ENCODE measurements at places on chromosomes 5 and 9. TPM values are rescaled to one million over a fixed set of nuclear protein-coding genes. Genes with fewer than 3 reads are reported as not detected.

The MVB12B gene
- total RNA-seq = 13.0 TPM

The LTC4S gene
- total RNA-seq = 3.7 TPM

The TRIM41 gene
- total RNA-seq = 15.1 TPM

The HTR1A gene
- not detected for total RNA-seq

The ZDHHC21 gene
- total RNA-seq = 24.5 TPM

The PCDHB13 gene
- 1.6 TPM for total RNA-seq

The FBXO4 gene
- 8.4 TPM for total RNA-seq

The PCDHGA5 gene
- 2.1 TPM for total RNA-seq

All from skeletal muscle tissue (tissue), 5 donors.